ENCODE measurements at places on chromosomes 7 and 10.
A peak's percentile ranks its signal among the peaks of the same experiment; 100 is the strongest.

- DNase-seq, result peak; percentile 96
These were observed at the start of the genes EXOSC1 and ZDHHC16 for GRCh38 chr10:97445722-97446639. TSS of gene EXOSC1 (minus strand) at chr10:97446006. CDS start at chr10:97445985, 21 bp downstream. TSS of gene ZDHHC16 (plus strand) at chr10:97446175. CDS start at chr10:97451676, 5,501 bp downstream.

DNA sequence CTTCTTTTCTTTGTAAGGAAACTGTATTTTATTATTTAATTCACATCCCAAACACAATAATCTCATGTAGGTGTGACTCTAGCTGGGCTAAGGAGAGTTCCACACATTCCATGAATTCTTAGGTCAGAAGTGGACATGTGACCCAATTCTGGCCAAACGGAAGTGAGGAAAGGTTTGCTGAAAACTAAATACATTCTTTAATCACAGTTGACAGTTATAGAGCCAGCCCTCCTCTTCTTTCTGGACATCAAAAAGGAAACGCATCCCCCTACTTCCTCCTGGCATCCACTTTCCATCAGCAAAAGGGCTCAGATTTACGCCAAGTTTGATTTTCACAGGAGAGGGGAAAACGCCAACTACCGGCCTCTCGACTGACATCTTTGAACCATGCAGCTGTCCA is 774.4 kb upstream of the POM121L12 start:
- DNase-seq, result no peak

- peak; percentile 3 for DNase-seq
These were observed 42.9 kb upstream of the TCERG1L start for GRCh38 chr10:131354380-131354779.

DNA sequence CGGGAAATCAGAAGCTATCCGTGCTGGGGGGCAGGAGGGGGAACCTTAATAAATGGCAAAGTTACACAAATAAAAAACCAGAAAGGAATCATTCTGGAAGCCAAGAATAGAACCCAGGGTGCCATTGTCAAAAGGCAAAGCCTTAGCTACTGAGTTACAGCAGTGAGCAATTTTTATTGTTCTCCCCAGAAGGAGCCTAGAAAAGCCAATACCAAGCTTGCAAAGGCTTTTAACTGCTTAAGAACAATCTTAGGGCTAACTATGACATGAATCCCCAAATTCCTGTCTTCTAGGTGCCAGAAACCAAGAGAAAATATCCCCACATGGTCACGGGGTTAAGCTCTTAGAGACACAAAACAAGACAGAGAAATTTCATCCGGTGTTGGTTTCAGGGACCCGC is 482.7 kb downstream of the CCSER2 start:
- no peak for DNase-seq

GRCh38 chr10:26214551-26215395 is 1.8 kb upstream of the GAD2 start:
- no peak for DNase-seq

DNA sequence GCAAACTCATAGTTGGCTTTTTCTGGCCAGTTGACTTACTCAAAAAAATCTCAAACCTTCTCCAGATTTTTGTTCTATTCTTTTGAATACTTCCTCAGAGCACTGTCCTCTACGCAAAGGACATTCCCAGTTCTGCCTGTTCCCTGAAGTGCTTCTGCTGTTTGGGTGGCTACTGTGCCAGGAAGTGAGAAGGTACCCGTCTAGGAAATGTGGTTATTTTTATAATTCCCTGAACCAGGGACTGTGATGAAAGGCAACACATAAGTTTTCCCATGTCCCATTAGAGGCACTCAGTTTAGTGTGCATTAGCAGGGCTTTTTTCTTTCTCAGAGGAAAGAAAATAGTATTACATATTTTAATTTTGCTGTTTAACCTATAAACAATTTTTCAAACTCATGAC is 370.3 kb downstream of the PHTF2 start:
- no peak for DNase-seq

DNA sequence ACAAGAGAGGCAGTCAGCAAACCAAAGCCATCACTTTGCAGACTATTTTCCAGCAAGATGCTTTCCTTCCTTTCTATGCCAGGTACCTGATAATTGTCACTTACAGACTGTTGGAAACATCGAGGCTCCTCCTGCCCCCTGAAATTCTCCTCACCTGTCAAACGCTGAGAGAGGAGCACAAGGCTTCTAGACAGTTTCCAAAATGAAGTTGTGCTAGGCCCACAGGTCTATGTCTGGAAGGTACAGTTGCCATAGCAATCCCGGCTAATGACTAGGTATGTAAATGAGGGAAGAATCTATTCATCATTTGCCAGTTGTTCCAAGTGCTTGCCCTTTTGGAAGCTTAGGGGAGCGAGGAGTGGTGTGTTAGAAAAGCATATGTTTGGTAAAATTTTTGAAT is 334.4 kb downstream of the CALN1 start:
- no peak for DNase-seq

DNA sequence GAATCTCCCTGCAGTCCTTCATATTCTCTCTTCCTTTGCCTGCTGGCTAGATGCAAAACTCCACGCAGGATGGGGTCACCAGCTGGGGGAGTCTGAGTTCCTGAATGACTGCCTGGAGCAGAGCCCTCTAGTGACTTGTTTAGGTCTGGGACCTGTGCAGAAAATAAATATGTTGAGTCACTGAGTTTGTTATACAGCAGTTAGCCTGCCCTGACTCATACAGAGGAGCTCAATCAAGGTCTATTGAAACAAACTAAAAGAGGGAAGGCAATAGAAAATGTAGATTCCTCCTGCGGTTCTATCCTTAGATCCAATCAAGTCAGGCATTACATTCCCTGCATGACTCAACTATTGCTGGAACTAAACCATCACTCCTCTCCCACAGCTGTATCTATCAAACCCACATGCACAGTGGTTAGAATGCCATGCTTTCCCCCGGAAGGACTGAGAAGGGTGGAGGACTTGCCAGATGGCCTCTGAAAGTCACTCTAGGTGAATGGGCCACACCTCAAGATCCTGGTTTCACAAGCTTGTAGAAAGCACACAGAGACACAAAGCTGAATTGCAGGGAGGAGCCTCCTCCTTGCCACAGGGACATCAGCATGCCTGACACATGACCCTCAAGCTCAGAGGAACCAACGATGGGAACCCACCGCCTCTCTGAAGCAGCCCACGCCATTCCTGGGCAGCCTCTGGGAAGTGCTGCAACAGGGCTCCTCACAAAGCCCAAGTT is 73.9 kb downstream of the SH3PXD2A start:
- peak; percentile 89 for DNase-seq

- DNase-seq, result no peak
These were observed 3.0 kb downstream of the GIMAP1 start for GRCh38 chr7:150719436-150719835.

GRCh38 chr7:2764621-2765020 is 76.6 kb downstream of the AMZ1 start:
- DNase-seq, result no peak

DNA sequence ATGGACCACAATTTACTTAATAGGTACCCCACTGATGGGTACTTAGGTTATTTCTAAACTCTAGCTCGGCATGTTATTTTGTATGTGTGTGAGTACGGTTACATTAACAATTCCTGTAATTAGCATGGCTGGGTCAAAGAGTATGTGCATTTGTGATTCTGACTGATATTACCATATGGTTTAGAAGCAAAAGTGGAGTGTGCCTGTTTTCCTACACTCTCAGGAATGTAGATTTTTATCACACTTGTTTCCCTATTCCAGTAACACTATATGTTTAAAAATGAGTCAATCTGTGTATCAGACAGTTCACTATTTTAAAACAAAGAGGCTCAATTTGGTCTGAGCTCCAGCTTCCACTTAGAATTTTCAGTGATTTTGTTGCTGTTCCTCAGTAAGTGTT is 44.6 kb upstream of the GSDME start:
- DNase-seq, result no peak

- no peak for DNase-seq
These were observed 149.1 kb downstream of the PTPN20 start for GRCh38 chr10:47060356-47060755.

DNA sequence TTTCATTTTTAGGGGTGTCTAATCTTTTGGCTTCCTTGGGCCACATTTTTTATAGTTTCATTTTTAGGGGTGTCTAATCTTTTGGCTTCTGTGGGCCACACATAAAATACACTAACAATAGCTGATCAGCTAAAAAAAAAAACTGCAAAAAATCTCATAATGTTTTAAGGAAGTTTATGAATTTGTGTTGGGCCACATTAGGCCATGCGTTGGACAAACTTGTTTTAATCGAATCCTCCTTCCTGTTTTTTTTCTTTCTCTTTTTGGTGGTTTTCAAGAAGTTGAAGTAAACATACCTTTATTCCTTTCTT is 37.4 kb downstream of the ZNRF2 start:
- DNase-seq, result no peak

GRCh38 chr7:26645121-26645520 is 219.3 kb downstream of the SKAP2 start:
- no peak for DNase-seq

DNA sequence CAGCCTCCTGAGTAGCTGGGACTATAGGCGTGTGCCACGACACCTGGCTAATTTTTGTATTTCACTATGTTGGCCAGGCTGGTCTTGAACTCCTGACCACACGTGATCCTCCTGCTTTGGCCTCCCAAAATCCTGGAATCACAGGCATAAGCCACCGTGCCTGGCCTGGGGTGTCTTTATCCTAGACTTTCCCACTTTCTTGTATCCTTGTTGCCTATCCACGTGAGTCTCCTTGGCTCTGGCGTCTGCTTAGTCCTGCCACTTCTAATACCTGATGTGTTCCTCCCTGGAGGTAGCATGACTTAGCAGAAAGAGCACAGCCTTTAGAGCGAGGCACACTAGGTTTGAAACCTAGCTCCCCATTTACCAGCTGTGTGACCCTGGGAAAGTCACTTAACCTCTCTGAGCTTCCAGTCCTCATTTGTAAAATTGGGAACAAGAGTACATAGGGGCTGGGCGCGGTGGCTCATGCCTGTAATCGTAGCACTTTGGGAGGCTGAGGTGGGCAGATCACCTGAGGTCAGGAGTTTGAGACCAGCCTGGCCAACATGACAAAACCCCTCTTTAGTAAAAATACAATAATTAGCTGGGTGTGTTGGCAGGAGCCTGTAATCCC is 344.6 kb downstream of the TYW1 start:
- no peak for DNase-seq

- no peak for DNase-seq
These were observed 110.4 kb downstream of the SFMBT2 start for GRCh38 chr10:7300384-7300971.

DNA sequence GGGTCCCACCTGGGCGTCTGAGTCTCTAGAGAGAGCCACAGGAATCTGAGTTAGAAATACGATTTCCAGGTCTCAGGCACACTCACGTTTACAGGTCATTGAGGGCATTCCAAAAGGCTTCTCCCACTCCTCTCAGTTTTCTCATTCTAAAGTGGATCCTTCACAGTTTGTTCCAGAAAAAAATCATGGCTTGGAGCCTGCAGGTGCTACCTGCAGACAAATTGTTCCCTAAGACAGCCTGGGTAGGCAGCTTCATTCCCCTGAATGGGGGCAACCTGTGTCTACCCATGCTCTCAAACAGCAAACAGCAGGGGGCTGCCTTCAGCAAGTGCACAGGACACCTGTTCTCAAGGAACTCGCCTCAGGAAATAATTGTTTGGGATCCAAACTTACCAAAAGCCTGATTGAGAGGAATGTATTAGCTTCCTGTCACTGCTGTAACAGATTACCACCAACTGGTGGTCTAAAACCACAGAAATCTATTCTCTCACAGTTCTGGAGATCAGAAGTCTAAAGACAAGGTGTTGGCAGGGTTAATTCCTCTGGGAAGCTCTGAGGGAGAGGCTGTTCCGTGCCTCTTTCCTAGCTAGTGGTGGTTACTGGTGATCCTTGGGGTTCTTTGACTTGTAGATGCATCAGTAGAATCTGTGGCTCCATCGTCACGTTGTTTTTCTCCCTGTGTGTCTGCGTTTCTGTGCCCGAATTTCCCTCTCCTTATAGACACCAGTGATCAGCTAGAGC is 117.2 kb downstream of the RAB11FIP2 start:
- no peak for DNase-seq

DNA sequence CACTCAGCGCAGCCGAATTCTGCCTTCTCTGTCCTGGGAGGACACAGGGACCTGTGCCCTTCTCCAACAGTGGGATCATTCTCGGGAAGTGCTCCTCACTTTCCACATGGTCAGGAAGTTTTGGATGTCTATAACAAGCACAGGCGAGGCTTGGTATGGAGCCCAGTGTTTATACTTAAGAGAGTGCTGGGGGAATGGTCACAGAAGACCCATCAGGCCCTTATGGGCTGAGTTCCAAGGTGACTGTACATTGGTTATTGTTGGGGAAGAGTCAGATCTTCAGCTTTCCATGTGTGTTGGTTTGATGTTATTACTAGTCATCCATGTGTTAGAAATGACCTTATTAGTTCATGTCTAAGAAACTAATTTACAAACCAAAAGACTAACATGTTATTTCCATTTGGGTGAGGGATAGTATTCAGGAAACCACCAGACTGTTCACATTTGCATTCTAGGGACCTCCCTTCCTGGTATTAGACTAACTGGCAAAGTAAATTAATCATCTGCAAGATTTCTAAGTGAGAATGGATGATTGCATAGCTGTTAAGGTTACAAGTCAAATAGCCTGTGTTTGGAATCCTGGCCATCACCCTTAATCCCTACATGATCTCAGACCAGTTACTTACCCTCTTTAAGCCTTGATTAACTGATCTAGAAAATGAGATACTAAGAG is 834.2 kb downstream of the LRMDA start:
- no peak for DNase-seq

GRCh38 chr7:96836456-96836855 is 126.8 kb upstream of the SEM1 start:
- DNase-seq, result no peak

DNA sequence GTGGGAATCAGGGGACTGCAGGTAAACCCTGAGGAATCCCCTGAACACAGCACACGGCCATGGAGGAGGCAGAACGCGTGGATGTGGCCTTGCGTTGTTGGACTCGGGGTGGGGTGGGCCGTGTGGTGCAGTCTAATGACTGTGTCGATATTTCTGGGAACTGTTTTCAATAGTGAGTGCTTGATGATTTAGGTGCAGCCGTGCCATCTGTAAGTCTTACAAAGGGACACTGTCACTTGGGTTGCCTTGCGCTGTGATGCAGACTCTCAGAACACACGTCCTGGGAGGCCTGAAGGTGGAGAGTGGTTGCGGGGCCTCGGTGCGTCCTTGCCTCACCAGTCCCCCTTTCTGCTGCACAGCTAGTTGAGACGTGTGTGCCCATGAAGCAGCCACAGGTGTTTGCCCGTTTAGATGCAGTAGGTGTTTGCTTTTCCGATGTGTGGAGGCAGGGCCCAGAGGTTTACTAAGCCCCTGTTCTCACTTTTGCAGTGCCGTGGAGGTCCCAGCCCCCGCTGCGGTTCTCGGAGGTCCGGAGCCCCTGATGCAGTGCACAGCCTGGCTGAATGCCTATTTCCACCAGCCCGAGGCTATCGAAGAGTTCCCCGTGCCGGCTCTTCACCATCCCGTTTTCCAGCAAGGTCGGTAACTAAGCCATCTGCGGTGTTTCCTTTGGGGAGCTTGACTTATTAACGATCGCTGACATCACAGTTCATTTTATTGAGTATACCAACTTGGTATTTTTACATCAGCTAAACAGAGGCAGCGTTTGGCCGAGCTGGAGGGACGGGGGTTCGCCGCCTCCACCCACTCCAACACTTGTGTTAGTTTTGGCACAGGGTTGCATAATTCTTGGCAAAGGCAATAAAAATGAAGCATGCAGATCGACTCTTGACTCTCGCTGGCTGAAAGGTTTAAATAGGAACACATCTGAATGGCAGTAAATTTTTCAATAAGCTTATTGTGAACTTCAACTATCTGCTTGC is 240.7 kb downstream of the MGMT start:
- peak; percentile 27 for DNase-seq

- DNase-seq, result no peak
These were observed 69.1 kb downstream of the PRKAG2 start for GRCh38 chr7:151807846-151808245.

- DNase-seq, result peak; percentile 79
These were observed 230.9 kb downstream of the PARD3 start for GRCh38 chr10:34584164-34584563.
